ENCODE measurements at places on chromosomes 6 and 20.
A peak's percentile ranks its signal among the peaks of the same experiment; 100 is the strongest.

- peak; percentile 14 for DNase-seq
Measured at GRCh38 chr20:40176098-40176841, 512.8 kb downstream of the MAFB start.

- peak; percentile 93 for DNase-seq
Measured at GRCh38 chr6:21742238-21742660, 148.7 kb downstream of the SOX4 start.

GRCh38 chr6:70706491-70707123 is 38.9 kb downstream of the SMAP1 start:
- DNase-seq: peak; percentile 67

GRCh38 chr6:150641398-150642139 is 41.9 kb downstream of the PLEKHG1 start:
- DNase-seq: no peak

DNA sequence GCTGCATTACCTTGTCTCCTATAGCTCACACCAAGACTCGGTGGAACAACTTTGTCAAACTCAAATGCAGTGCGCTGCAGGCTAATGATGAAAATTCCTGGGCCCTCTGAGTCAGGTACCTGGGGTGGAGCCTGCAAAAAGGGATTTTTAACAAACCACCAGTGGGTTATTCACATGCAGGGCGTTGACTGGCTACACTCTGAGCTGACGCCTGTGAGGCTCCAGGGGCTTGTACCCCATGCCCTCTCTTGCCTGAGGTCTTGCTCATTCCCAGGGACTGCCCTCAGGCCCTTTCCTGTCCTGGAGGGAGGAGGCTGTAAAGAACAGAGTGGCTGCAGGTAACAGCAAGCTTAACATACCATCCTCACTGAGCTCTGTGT is 9.2 kb downstream of the GTSF1L start:
- DNase-seq: no peak

DNA sequence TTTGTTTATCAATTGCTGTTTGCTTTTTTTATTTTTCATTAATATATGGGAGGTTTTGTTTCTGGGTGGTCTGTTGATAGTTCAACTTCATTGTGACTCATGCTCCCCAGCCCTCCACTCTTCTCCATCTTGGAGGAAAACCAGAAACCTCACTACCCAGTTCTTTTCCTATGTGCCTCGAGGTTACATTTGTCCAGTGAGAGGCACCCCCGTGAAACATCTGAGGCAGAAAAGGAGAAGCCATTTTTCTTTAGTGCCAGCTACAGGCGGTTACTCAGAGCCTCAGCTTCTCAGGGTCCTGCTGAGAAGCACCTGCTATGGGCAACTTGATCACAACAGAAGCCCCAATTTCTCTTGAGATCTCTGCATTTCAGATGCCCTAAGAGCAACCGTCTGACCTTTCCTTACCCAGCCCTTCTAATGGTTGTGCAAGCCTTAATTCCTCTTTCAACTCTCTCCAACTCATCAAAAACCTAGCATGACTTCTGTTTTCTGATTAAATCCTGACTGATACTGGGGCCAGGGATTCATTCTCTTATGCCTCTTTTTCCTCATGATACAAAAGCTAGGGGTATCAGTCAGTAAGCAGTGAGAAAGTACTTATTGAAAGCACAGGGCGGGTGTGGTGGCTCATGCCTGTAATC is 144.6 kb downstream of the ELOVL4 start:
- peak; percentile 14 for DNase-seq

DNA sequence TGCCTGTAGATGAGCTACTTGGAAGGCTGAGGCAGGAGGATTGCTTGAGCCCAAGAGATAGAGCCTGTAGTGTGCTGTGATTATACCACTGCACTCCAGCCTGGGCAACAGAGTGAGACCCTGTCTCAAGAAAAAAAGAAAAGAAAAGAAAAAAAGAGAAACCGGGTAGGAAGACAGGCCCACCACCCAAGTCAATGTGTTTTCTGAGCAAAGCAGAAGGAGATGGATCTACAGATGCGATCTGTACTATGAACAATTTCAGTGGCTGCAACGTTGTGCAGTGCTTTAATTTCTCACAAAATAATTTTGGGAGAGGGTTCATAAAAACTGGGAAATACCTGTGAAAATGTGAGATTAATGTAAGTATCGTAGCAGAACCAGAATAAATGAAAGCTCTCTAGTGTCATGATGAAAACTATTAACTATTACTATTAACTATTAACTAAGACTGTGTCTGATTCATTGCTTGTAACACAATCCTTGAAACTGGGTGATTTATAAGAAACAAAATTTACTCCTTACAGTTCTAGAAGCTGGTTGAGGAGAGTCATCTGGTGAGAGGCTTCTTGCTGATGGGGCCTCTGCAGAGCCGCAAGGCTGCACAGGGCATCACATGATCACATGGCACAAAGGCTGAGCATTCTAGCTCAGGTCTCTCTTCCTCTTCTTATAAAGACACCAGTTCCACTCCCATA is 233.1 kb upstream of the ZNF217 start:
- no peak for DNase-seq

GRCh38 chr6:169862043-169862891 is 110.8 kb downstream of the ERMARD start:
- DNase-seq: no peak

GRCh38 chr6:83847179-83847578 is 6.0 kb upstream of the RIPPLY2 start:
- DNase-seq: no peak

- DNase-seq: no peak
Measured at GRCh38 chr6:5663739-5664138, 343.0 kb downstream of the NRN1 start.

- DNase-seq: peak; percentile 73
Measured at GRCh38 chr6:12150812-12151432, 138.8 kb downstream of the HIVEP1 start.

DNA sequence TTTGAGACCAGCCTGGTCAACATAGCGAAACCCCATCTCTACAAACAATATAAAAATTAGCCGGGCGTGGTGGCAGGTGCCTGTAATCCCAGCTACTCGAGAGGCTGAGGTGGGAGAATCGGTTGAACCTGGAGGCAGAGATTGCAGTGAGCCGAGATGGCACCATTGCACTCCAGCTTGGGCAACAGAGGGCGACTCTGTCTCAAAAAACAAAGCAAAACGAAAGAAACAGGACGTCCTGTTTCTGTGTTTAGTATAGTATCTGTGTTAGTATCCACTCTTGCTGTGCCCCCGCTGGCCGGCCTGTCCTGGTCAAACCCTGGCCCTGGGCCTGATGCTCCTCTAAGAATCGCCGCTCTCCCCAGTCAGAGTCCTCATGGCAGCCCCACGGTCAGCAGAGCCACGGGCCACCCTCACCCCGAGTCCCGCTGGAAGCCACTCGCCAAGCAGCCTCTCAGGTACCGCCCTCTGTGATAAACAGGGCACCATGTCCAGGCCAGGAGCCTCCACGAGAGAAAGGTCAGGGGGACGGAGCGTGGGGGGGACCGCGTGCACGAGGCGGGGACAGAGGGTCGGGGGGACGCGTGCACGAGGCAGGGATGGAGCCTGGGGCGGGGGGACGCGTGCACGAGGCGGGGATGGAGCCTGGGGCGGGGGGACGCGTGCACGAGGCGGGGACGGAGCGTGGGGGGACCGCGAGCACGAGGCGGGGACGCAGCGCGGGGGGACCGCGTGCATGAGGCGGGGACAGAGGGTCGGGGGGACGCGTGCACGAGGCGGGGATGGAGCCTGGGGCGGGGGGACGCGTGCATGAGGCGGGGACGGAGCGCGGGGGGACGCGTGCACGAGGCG is 384.5 kb downstream of the SMOC2 start:
- DNase-seq: no peak

GRCh38 chr6:130565696-130566095 is 199.9 kb downstream of the TMEM200A start:
- DNase-seq: no peak

GRCh38 chr6:136769124-136769523 is 23.2 kb downstream of the MAP3K5 start:
- DNase-seq: no peak

DNA sequence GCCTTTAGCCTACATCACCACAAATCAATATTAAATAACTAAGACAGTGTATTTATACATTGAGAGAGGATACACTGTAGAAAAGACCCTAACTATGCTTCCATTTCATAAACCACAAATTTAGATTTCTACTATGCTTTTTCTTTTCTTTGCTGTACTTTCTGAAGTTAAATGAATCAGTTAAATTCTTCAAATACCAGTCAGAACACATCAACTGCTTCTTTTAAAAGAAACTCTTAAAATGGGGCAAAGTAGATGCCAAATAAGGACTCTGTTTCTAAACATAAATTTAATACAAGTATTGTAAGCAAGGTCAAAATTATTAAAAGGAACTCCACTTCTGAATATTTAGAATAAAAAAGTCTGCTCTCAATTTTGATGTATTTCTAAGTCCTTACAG is 76.9 kb downstream of the GMDS start:
- DNase-seq: no peak

- DNase-seq: peak; percentile 92
Measured at GRCh38 chr6:33410711-33411631, at the start of gene PHF1. PHF1 (plus strand) TSS chr6:33411014; CDS start chr6:33412264, 1,250 bp downstream.

GRCh38 chr6:142302421-142303175 is 791 bp downstream of the ADGRG6 start:
- no peak for DNase-seq

DNA sequence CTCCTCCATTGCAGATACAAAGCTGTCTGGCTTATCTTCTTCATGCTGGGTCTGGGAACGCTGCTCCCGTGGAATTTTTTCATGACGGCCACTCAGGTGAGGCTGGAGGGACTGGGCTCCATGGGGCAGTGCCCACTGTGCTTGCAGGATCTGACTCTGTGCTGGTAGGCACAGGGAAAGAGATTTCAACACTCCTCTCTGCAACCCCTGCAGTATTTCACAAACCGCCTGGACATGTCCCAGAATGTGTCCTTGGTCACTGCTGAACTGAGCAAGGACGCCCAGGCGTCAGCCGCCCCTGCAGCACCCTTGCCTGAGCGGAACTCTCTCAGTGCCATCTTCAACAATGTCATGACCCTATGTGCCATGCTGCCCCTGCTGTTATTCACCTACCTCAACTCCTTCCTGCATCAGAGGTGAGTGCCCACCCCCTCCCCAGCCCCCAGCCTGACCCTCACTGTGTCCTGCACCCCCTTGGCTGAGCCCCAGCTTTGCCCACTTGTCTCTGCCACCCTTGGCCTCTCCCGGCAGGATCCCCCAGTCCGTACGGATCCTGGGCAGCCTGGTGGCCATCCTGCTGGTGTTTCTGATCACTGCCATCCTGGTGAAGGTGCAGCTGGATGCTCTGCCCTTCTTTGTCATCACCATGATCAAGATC is 6.1 kb downstream of the SLC29A1 start:
- no peak for DNase-seq

GRCh38 chr6:75147512-75147911 is 58.3 kb downstream of the COL12A1 start:
- DNase-seq: no peak

DNA sequence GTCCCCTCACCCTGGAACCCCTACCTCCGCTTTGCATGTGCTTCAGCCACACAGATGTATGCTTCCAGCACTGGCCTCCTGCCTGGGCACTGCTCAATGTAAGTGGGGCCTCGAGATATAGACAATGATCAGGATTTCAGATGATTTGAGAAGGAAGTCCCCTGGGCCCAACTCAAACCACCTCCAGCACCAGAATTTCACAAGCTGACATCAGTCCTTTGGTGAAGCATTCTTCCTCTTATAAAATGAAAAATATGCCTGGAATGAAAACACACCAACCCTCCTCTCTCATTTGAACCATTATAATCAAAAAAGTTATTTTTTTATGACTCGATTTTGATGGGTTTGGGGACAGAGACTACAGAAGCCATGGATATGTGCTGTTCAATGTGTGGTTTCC is 48.5 kb downstream of the BTBD3 start:
- no peak for DNase-seq

- no peak for DNase-seq
Measured at GRCh38 chr6:84118191-84118590, 84.6 kb downstream of the MRAP2 start.

- peak; percentile 21 for DNase-seq
Measured at GRCh38 chr6:30206799-30207618, 6.2 kb downstream of the TRIM26 start.

- no peak for DNase-seq
Measured at GRCh38 chr20:38165966-38166702, 1.1 kb upstream of the TGM2 start.

- DNase-seq: no peak
Measured at GRCh38 chr6:47419621-47420020, 58.0 kb upstream of the CD2AP start.

DNA sequence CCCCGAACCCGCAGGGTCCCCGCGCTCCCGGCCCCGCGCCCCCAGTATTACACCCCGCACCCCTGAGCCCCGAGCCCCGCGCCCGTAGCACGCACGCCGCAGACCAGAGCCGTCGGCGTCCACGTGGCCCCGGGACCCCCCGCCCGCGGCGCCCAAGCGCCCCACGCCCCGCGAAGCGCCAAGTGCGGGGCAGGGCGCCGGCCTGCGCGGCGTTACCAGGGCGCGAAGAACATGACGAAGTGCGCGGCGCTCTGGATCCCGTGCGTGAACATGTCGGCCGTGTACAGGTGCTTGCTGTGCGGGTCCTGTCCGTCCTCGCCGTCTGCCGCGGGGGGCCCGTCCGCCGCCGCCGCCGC is 312 bp downstream of the TXNDC5 start:
- DNase-seq: peak; percentile 75

DNA sequence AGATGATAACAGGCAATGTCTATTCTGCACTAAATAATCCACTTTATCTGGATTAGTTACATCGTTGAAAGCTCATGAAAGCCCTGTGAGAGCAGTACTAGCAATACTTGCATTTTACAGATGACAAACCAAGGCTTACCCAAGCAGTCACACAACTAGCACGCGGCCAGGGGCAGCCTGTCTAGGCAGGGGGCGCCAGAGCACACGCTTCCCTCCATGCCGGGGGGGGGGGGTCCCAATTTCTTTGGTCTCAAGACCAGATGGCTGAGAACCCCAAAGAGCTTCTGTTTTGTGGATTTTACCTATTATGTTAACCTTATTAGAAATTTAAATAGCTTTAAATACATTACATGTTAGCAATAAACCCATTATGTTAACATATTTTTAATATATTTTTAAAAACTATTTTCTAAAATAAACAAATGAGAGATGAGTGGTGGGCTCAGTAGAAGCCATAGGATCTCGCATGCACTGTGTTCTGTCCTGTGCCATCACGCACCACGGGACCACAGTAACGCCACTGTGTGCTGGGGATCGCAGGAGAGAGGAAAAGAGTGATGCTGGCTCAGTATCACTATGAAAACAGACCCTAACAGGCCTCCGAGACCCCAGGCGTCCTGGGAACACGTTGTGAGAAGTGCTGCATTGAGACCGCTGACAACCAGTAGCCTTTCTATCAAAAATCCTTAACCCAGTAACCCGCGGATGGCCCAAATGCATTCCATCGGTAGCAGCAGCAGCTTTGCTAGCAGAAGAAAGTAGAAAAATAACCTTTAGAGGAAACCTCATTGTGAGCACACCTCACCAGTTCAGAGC is 5.3 kb upstream of the PRR18 start:
- DNase-seq: peak; percentile 76

DNA sequence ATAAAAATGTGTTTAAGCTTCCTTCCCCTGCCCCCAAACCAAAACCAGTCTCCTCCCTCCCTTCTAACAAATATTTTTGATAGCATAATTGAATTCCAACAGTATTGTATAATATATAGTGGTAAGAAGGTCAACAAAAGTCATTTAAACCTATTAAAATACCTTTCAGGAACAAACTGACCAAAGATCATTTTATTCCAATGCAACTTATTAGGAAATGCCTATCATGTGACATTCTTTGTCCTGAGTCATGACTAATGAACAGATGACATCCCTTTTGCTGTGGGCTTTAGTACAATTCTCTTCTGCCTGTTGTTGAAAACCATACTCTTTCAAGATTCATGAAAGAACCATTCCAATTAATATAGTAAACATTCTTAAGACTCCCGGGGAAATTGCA is 51.5 kb upstream of the TRAF3IP2 start:
- no peak for DNase-seq

GRCh38 chr20:22371843-22372242 is 212.5 kb downstream of the FOXA2 start:
- peak; percentile 34 for DNase-seq
